ENCODE measurements at places on chromosomes 12 and 14.
A peak's percentile ranks its signal among the peaks of the same experiment; 100 is the strongest.

GRCh38 chr12:65537978-65538377, 259.5 kb downstream of the MSRB3 start:
- no peak for ATAC-seq

DNA sequence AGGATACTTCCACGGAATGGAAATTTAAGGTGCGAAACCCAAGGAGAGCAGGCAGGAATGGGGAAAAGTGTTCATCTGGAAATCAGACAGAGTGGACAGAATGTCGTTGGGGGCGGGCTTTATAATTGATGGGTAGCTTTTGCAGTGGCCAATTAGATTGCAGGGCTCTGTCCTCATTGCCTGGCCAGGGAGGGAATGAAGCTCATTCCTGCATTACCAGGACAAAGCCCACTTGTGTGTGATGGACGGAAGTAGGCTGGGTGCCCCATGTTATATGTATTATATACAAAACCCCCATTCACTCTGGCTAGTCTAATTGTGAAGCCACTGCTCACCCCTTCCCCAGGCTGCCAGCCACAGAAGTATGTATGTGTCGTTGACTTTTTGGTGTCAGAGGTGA, 23.6 kb downstream of the ZNF664 start:
- peak; percentile 80 for ATAC-seq

GRCh38 chr14:99066378-99066777, 205.6 kb downstream of the BCL11B start:
- no peak for ATAC-seq

DNA sequence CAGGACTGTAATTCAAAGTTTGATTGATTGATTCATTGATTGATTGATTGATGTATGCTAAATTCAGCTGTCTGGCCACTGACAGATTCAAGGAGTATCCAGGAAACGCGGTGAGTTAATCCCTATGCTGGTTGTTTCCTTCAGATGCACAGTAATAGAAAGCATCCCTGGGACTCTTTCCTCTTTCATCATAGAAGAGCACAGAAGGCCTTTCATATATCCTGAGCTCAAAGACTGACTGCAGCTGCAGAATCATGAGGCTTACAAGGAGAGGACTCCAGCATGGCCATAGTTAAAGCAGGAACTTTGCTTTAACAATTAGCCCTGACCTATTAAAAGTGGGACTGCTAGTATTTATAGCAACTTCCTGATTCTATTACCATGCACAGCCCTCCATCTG, 187.7 kb upstream of the TMTC1 start:
- no peak for ATAC-seq

DNA sequence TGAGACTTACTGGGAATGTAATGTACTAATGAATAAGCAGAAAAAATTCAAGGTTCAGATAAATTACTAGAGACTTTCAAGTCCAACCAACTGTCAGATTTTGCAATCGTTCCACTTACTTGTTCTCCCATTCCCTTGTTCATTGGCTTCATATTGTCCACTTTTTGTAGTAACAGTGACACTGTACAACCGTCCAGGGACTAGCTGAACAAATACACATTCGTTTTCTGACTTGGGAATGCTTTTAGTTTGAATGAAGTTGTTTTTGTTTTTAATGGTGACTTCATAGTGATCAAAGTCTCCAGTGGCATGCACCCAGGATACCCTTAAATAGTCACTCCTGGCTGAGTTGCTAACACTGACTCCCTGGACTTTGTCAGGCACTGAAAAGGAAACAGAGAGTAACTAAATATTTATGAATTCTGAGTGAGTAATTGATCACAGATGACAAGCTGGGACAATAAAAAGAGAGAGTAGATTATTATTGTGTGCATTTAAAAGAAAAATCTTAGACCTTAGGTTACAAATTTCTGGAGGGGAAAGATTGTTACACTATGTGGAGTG, 65.4 kb downstream of the PTPRB start:
- peak; percentile 87 for ATAC-seq

DNA sequence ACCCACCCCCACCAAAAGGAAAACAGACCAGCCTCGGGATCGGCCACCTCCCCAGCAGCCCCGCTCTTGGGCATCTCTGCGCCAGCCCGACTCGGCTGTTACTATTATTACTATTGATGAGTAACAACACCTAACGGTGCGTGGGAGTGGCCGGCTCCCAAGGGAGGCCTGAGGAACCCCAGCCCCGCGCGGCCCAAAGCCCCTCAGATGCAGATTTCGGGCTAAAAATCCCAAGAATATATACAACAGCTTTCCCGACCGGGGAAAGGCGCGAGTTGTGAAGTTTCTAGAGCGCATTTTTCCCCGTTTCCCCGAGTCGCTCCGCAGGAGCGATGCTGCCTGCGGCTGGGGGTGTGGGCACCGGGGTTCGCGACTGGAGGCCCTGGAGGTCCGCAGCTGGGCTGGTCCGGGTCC, 565 bp downstream of the NT5DC3 start:
- ATAC-seq = no peak

- no peak for ATAC-seq
Measured at GRCh38 chr14:42407153-42407552, 800.5 kb downstream of the LRFN5 start.

DNA sequence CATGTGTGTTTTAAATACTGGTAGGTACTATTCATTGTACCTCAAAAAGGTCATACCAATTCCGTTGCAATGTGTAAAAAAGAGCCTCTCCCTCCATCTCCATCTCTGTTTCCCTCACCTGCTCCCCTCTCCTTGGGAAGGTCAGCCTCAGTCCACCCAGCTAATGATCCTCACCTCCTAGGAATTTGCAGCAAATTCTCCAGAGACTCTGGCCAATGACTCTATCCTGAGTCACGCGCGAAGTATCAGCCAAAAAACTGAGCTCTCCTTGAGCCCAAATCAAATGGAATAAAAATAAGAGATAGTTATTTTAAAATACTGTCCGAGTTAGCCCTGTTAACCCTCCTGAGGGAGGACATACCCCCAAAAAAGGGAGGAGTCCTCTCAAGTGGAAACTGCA, 148.4 kb downstream of the DPF3 start:
- no peak for ATAC-seq

- no peak for ATAC-seq
Measured at GRCh38 chr12:89968151-89968700, 259.6 kb upstream of the ATP2B1 start.

GRCh38 chr12:57545809-57546437, 1.1 kb downstream of the DCTN2 start:
- no peak for ATAC-seq

GRCh38 chr12:105218434-105218833, 17.5 kb downstream of the APPL2 start:
- ATAC-seq = no peak

- ATAC-seq = peak; percentile 97
Measured at GRCh38 chr12:7439579-7440505, 4.1 kb downstream of the CD163L1 start.

GRCh38 chr14:93788543-93789227, 400 bp upstream of the PRIMA1 start:
- ATAC-seq = peak; percentile 95

- ATAC-seq = no peak
Measured at GRCh38 chr14:76775695-76776427, 14.6 kb downstream of the VASH1 start.

DNA sequence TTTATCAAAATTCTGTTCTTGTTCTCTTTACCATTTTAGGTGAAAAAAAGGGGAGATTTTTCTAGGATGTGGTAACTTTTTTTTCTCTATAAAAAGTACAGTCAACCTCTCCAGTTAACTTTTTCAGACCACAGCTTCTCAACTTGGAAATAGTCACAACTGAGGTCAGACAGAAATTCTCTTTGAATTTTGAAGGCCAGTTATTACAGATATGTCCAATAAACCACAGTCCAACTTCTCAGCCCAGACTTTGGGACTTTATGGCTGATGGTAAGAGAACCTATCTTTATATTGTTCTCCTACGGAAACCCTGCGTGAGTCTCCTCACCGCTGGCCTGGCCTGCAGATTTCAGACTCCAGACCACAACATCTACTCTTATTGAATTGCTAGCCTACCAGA, 176.7 kb downstream of the DACT1 start:
- ATAC-seq = no peak

GRCh38 chr14:49193332-49194065, 392.7 kb downstream of the RPS29 start:
- no peak for ATAC-seq

- no peak for ATAC-seq
Measured at GRCh38 chr12:54974279-54974678, 10.3 kb downstream of the TESPA1 start.

Data from motor neuron (in vitro differentiated cells).